Activated naive CD8-positive, alpha-beta T cell treated with anti-CD3 and anti-CD28 coated beads, Interleukin-2, amount 10 ng/mL, durations not matched to agents 7 days and 5 days (primary cell): ENCODE measurements at places on chromosomes 1 and 21. TPM values are rescaled to one million over a fixed set of nuclear protein-coding genes. Genes with fewer than 3 reads are reported as not detected.

DNA sequence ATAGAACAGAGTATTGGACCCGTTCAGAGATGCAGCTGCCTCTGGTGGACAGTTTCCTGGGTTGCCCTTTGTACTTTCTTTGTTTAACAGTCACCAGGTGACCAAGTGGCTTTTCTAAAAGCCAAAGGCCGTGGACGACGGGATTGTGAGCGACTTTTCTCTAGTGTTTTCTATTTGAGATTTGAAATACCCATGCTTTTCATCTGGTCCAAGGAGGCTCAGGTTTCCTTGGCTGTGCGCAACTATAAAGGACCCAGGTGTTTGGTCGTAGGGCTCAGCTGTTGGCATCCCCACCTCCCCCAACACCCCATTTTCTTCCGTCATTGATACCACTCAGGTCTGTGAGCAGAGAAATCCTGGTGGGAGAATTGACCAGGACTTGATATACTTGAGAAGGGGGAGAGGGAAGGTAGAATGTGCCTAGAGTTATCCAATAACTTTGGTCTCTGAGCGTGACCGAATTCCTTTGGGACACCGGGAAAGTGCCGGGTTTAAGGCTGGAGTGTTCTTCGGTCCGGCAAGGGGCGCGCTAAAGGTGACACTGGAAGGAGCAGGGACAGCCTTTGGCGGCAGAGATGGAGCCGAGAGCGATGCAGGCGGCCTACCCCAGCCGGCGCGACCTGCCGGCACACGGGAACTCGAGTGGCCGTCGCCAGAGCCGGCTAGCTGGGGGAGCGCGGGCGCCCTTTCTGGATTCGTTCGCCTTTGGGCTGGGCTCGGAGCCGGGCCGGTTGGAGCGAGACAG, 83.4 kb upstream of the BMP8A start:
- peaks cover 12% of the 10 kb centered on the region for H3K36me3 ChIP-seq
- H3K4me3 ChIP-seq = peak overlapping the region; percentile 90
- H3K27ac ChIP-seq = peak overlapping the region; percentile 48

GRCh38 chr1:59220356-59220755, 76.5 kb upstream of the FGGY start:
- H3K27ac ChIP-seq = no peak overlapping the region
- H3K4me3 ChIP-seq = no peak overlapping the region

- peaks cover 2% of the 10 kb centered on the region for H3K4me1 ChIP-seq
- H3K36me3 ChIP-seq = no peaks in the 10 kb centered on the region
- DNase-seq = no peak
- peaks cover 65% of the 10 kb centered on the region for H3K27me3 ChIP-seq
- no peak overlapping the region for H3K27ac ChIP-seq
Observed at GRCh38 chr1:47708658-47709018, 270.8 kb downstream of the FOXD2 start.

The SASS6 gene
- total RNA-seq = 11.8 TPM

The CCDC27 gene
- total RNA-seq = not detected

The COL8A2 gene
- 0.19 TPM for total RNA-seq
